Activated CD8-positive, alpha-beta memory T cell treated with anti-CD3 and anti-CD28 coated beads for 48 hours (primary cell): ENCODE measurements at places on chromosomes 13 and 19.

DNA sequence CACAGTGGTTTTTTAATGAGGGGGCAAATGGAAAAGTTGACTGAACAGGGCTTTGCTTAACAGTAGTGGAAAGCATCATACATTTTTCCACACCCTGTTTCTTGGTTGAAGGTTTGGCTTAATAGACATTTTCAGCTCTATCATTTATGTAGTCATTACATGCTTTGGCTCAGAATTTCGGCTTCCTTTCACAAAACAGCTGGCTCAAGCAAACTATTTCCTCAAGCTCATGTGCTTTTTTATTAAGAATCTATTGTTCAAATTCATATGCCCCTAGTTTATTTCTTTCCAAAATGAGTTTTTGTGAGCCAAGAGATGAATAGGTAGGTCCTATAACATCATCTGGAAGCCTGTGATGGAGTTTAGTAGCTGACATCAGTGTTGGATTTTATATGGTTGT is 113.8 kb downstream of the SLITRK6 start:
- no peak for DNase-seq

DNA sequence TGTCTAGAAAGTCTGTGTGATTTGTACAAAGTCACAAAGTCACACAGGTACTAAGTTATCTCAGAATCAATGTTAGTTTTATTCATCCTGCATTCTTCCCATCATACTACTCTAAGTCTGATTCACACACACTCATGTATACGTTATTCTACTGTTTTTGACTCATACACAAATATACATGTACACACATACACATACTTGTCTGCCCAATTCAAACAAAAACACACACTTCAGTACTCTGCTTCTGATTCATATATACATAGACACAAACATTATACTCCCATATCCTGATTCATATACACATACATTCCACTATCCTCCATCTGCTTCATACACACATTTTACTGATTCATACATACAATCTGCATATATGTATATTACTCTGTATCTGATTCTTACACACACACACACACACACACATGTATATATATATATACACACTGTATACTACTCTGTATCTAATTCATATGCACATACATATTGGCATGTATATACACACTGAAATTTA is 69.3 kb downstream of the KLF12 start:
- no peak for DNase-seq

DNA sequence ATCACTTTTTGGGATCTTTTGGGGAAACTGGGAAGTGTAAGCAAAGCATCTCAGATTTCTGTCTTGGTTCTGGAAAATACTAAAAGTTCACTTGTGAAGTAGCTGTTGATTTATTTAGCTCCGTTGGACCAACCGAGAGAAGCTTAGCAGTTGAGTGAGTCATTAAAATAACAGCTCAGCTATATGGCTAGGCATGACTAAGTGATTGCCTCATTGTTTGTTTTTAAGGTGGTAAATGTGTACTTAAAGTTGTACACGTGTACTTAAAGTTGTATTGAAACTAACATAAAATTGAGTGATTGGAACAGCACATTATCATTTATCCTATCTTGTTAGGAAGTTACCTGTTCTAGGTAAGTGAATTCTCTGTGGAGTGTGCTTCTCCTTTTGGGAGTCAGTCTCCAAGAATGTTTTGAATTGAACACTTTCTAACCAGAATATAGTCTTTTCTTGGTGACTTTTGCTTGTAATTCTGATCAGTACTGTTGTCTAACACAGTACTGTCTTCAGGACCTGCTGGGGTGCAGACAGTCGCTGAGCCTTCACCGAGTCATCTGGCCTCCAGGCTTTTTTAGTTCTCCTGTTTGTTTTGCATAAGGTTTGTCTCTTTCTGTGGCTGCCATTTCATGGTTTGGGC is 2.9 kb upstream of the DCUN1D2 start:
- DNase-seq: no peak

DNA sequence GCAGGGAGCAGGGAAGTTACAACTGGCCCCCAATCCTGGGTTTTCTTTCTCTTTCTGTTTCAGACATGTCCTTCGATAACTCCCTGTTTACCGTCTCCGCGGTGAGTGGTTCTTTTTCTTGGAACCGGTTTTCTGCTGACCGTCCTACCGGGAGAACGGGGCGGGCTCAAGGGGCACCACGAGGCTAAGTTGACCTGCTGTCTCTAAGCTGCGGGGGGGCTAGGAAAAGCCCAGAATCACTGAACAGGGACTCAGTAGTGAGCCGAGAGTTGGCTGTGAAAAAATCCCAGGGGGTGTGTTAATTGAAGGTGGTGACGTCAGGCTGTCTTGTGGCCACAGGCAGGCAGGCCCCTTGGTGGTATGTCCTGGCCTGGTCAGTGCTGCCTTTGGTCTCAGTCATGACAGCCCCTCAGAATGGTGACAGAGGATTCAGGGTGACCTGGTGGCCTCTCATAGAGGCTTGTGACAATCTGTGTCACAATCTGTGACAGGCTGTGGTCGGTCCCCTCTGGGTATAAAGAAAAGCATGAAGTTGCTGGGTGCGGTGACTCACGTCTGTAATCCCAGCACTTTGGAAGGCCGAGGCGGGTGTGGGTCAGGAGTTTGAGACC is 8.1 kb upstream of the CARM1 start:
- DNase-seq: no peak

- no peak for DNase-seq
These were observed 55.7 kb upstream of the ZNF507 start for GRCh38 chr19:32289566-32290210.

DNA sequence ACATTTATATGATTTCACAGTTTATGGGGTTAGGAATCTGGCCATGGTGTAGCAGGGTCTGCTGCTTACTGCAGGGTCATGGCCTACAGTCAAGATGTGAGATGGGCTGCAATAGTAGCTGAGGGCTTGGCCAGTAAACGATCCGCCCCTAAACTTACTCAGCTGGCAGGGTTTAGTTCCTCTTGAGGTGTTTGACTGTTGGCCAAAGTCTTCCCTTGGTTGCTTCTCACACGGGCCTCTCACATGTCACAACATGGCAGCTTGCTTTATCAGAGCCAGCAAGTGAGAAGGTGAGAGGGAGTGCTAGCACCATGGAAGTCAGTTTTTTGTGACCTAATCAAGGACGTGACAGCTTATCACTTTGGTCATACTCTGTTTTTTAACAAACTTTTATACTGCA is 77.1 kb downstream of the DNAJC3 start:
- DNase-seq: no peak

GRCh38 chr19:50239921-50240590 is 36.6 kb downstream of the MYH14 start:
- DNase-seq: no peak

DNA sequence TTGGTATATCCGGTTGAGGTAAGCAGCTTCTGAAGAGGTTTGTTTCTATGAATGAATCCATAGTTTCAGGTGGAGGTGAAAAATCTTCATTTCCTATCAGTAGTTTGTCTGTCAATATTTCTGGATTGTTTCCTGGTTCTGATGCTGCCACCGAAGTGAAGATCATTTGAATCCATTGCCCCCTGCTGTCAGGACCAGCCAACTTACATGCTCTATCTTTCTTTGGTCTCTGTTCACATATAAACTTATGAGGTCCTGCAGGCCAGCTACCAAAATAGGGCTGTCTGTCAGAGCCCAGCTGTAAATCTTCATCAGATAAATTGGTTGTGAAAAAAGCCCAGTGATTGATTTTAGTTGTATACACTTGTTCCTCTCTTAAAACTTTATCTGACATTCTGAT is 15.2 kb upstream of the N4BP2L1 start:
- no peak for DNase-seq

DNA sequence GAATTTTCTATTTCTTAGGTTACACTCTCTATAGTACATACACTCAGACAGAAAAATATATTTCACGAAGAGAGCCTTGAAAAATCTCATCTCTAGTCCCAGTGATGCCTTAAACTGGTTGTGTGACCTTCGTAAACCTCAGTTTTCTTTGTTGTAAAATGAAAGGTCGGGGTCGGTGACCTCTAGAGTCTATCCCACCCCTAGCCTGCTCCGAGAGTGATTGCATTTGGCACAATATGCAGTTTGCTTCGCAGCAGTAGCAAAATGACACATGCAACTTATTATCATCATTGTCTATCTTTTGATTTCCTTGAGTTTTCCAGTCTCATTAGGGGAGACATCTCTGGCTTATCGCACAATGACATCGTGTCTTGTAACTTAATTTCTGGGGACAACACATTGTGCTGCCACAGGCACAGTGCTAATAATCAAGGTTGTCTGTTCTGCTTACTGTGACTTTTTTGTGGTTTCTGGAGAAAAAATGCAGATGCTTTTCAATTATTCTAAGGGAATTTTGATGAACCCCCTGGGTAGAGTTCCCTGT is 115.0 kb downstream of the GGACT start:
- no peak for DNase-seq

- no peak for DNase-seq
These were observed 300.1 kb downstream of the COG6 start for GRCh38 chr13:39955560-39955959.

DNA sequence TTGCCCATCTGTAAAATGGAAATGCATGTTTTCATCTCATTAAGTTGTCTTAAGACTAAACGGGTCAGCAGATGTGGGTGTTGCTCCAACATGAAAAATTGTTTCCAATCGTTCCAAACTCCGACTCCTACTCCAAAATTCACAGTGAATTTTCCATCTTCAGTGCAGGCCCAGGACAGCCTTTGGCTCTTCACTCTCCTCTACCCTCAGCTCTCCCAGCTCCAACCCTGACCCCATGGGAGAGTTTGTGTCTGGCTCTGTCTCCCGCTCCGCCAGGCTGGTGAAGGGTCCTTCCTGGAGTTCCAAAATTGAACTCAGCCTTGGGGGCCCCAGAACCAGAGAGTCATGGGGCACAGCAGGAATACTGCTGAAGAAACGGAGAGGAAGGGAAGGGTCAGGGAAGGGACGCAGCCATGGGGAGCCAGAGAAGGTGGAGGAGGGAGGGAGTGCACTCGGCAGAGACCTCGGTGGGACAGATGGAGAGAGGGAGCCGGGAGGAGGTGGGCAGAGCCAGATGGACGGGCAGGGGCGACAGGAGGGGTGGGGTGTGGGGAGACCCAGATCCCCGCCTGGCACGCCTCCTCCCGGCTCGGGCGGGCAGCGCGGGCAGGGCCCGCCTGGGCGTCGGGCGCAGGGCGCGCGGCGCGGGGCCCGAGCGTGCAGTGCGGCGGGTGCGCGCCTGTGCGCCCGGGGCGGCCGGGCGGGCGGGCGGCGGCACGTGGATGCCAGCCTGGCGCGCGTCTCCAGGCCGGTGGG is 45.6 kb downstream of the CELF5 start:
- DNase-seq: no peak

- DNase-seq: no peak
These were observed 50.6 kb downstream of the HSPH1 start for GRCh38 chr13:31111136-31111535.

- DNase-seq: no peak
These were observed 436.7 kb upstream of the ZNF507 start for GRCh38 chr19:31908496-31909225.

GRCh38 chr19:49667473-49667872 is 1.7 kb downstream of the BCL2L12 start:
- no peak for DNase-seq

DNA sequence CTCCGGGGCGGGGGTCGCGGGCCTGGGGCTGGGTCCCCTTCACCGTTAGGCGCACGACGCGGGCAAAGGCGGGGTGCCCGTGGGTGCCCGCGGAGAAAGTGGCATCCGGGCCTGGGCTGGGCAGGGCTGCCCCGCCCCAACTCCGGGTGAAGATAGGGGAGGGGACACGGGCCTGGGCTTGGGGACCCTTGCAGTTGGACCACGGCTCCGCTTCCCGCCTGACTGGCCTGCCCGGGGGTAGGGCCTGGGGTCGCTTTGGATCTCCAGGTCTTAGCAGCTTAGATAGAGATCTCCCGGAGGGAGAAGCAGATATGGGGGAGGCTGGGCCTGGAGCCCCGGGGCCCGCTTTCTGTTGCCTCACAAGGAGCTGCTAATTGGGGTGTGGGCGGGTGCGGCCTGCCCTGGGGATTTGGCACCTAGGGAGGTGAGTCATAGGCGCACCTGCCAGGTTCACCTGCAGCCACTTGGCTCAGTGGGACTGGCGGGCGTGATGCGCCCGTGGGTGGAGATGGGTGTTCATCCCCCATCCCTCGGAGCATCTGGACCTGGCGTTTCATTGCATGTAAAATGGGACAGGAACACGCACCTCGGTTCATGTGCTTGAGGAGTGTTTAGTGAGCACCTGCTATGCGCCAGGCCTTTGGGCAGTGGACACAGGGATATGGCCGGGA is 585 bp downstream of the MAP1S start:
- DNase-seq: no peak

DNA sequence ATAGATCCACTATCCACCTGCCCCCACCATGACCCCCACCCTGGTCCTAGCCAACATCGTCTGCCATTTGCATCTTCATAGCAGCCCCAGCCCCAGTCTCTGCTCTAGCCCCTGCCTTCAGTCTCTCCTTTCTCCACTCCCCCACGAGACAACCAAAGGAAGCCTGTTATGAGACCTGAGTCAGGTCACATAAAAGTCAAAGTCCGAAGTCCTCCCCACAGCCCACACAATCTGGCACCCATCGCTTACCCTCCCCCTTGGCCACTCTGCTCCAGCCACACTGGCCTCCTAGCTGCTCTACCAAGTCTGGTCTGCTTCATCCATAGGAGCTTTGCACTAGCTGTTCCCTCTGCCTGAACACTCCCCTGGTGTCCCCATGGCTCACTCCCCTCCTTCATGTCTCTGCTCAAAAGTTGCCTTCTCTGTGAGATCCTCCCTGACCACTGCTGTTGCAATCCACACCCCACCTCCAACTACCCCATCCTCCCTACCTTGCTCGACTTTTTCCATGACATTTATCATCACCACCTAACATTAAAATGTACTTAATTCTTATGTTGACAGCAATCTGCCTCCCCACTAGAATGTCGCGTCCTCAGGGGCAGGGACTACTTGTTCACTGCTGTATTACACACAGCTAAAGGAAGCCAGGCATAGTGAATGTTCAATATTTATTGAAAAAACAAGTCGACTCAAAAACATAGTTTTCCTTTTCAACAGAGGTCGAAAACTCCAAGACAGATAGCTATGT is 1.2 kb upstream of the PLEKHG2 start:
- DNase-seq: no peak

- no peak for DNase-seq
These were observed 90.9 kb downstream of the INSR start for GRCh38 chr19:7203332-7203731.

GRCh38 chr19:3618144-3618810 is 8.3 kb downstream of the CACTIN start:
- DNase-seq: peak; percentile 58
